Dermis microvascular lymphatic vessel endothelial cell (primary cell): ENCODE measurements at places on chromosomes 1 and 21.
A peak's percentile ranks its signal among the peaks of the same experiment; 100 is the strongest.

- peak; percentile 3 for DNase-seq
Observed at GRCh38 chr1:218887141-218887925, 286.3 kb upstream of the LYPLAL1 start.

DNA sequence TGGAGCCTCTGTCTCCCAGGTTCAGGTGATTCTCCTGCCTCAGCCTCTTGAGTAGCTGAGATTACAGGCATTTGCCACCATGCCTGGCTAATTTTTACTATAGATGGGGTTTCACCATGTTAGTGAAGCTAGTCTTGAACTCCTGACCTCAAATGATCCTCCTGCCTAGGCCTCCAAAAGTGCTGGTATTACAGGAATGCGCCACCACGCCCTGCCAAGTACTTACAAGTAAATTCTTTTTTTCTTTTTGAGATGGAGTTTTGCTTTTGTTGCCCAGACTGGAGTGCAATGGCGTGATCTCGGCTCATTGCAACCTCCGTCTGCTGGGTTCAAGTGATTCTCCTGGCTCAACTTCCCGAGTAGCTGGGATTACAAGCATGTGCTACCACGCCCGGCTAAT, 42.5 kb downstream of the RPRD2 start:
- no peak for DNase-seq

DNA sequence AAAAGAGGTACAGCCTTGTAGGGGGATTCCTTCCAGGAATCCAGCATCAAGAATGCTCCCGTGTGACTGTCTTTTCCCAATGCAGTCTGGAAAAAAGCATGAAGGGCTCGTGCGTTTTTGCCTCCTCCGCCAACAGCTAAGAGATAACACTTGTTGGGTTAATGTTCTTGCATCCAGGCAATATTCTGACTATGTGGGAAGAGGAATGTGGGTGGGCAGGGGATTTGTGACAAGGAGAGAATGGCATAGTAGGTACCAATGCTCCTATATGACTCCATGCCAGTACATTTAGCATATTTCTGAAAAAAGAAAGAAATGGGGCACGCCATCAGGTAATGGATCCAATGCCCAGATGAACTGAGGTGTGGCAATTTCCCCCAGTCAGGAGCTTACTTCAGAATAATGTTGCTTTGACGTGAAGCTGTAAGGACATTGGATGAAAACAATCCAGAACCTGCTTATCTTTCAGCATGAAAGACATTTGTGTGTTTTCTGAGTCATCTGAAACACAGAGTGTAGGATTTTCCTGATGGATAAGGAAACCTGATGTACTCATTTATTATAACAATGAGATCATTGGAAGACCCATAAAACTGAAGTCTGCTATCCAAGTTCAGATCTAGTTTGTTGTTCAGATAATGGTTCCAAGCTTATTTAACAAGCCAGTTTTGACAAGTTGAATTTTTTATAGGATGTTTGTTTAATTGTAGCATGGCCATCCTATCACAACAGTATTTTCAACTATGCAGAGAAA, 105.5 kb downstream of the LYPLAL1 start:
- no peak for DNase-seq

DNA sequence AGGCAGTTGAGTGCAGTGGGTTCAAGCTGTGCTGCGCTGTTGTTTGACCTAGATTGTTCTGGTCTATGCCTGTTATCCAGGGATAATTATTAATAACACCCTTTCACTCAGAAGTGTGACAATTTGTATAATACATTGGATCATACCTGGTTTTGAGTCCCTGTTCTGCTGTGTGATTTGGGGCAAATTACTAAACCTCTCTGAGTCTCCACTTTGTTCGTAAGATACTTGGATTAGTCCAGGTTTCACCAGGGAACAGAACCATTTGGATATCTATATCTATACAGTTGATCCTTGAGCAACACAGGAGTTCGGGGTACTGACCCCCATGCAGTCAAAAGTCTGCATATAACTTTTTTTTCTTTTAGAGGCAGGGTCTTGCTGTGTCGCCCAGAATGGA, 2.3 kb downstream of the NENF start:
- no peak for DNase-seq

DNA sequence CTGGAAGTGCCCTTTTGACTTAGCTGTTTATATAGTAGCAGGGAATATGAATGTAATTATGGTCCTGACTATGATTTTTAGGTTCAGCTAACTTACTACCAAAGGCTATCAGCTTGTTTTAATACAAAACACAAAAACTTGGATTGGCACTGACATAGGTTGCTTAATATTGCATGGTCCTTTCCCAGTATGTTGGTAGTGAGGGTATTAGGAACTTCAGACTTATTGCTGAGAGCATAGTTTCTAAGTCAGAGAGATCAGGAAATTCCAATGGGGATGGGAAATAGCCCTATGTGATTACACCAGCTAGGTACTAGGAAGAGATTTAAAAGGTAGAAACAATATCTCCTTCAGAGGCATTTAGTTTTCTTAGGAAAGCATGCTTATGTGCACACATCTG, 7.7 kb downstream of the ARID1A start:
- DNase-seq, result no peak
